ENCODE measurements at places on chromosomes 4 and X. TPM values are rescaled to one million over a fixed set of nuclear protein-coding genes. Genes with fewer than 3 reads are reported as not detected.

The CABS1 gene
- not detected for polyA plus RNA-seq

The DRD5 gene
- polyA plus RNA-seq = 0.16 TPM

The PDE6B gene
- polyA plus RNA-seq = 27.1 TPM

GRCh38 chr4:89039730-89040338, 17.2 kb downstream of the FAM13A start:
- DNase-seq = no peak

DNA sequence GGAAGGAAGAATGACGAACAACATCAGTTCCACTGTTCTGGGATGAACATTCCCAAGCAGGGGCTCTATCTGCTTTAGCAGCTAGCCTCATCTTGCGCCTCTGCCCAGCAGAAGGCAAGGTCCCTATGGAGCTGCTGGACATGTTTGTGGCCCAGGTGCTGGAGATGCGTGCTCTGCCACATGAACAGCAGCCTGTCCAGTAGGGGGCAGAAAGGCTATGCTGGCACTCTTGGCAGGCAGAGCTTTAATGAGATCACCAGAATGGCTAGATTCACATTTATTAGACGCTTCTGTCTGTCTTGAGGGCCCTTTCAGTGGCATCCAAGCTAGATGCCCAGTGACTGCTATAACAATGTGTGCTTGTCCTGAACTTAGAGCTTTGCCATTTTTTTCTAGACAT, 1826.0 kb downstream of the STIM2 start:
- DNase-seq = no peak

GRCh38 chr4:173231916-173232315, 63.3 kb downstream of the GALNT7 start:
- DNase-seq = peak; percentile 36

DNA sequence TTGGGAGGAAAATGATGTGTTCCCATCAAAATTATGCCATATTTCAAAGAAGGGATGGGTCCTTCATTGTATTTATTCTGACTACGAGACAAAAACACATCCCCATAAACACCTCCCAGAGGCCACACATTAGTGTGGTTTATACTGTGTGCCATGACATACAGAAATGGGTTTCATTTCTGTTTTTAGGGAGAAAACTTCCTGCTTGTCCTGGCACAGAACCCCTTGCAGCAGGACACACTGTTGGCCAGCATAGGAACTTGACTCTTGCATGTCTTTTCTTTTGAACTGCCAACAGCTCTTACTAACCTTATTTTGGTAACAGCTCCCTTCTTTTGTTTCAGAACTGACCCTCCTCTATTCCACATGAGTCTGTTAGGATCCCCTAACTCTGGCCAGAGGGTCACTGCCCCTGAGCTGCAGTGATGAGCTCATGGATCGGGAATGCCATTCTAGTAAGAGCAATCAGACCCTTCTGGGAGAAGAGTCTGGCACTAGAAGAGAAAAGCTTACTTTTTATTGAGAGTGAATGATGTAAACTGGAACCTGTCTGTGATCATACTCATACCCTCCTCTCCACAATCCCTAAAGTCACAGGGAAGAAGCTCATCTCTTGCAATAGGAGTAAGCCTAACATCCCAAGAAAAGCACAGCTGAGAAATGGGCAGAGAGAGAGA, 86.4 kb downstream of the SMIM20 start:
- DNase-seq = no peak

DNA sequence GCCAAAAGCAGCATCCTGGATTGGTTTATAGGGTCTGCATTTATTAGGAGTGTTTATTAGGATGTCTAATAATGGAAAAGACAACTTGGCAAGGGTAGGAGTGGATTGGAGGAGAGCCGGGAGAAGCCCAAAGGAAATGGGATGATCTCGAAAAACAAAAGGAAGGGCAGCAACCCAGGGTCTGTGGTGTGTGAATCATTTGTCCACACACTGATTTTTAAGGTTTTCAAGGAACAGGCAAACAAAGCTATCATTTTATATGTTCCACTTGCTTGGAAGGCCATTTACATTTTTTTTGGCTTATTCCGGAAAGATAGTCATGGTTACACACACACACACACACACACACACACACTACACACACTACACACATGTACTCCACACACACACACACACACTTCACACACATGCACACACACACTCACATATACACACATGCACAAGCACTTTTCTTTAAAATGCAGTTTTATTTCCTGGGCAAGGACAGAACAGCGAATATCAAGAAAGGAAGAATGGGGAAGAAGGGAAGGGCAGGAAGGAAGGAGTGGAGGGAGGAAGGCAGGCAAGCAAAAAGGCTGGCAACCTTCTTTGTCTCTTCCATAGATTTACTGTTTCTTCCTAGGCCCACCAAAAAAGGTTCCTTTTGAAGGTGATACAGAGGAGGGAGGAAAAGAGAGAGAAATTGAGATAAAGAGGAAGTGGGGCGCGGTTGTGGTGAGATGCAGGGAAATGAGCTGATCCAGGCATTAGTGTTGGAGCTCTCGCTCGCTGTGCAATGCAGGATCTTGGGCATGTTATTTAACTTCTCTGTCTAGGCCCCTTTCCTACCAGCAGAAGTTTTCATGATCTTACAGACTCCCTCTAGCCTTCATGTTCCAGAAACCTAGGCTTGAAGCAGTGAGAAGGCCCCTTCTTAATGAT, 88.6 kb upstream of the MAML3 start:
- peak; percentile 26 for DNase-seq
